Stimulated activated CD4-positive, alpha-beta T cell treated with anti-CD3 and anti-CD28 coated beads, Interleukin-12 subunit alpha, Interleukin-12 subunit beta, amount 100 ng/mL, for 48 hours (primary cell): ENCODE measurements at places on chromosomes 12 and 14.

GRCh38 chr14:70641548-70642302 lies at the start of gene TTC9:
TTC9 (plus strand) TSS chr14:70641916; CDS start chr14:70642130, 214 bp downstream.
- DNase-seq, result peak; percentile 26

- no peak for DNase-seq
Measured at GRCh38 chr14:50055461-50056228, 60.7 kb downstream of the VCPKMT start.

DNA sequence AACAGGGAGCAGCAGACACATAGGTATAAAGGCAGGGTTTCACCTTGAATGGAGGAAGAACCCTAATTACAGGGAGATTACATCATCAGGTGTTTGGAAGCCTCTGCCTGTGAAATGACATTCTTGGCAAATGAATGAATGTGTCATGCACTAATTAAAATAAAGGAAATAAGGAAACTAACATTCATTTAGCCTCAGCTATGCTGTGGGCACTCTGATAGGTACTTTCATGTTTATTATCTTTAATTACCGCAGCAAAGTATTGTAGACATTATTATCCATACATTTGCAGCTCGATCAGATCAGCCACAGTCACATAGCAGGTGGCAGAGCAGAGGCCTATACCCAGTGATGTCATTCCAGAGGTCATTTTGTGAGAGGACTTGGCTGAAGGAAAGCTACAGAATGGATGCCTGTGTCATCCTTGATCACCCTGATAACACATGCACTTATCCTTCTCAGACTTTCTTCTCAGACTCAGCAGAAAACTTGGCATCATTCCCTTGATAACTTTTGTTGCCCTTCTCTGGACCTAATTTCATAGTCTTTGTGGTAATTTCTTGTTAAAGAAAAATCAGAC lies 18.4 kb downstream of the ZNF664 start:
- DNase-seq, result no peak

- DNase-seq, result no peak
Measured at GRCh38 chr14:56555921-56556570, 23.6 kb upstream of the TMEM260 start.

DNA sequence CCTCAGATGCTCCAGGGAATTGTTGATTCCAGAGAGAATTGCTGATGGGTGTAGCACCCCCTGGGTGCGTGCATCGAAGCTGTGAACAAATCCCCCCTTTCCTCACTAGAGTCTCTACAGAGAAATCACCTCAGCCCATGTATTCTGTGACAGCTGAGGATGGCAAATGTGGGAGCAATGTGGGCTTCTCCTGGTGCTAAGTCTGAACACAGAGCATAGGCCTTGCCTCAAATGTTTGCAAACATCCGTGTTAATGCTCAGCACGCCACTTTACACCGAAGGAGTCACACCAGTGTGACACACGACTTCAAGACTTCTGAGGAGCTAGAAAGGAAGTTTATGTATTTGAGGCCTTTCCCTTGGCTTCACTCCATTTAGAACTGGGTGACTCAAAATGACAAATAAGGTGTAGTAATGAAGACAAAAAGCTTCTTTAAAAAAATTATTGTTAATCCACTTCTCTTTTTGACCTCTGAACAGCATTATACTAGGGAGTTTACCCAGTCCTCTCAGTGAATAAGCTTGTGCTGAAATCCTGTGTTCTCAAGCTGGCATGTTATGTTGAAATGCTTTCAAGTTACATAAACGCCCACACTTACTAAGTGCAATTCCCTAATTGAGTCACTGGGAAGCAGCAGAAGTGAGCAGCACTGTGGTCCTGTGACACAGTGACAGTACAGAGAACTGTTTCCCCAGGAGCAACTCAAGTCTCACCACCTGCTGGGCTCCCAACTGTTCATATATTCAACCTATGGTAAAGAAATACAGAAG lies 92.9 kb downstream of the FAR2 start:
- peak; percentile 11 for DNase-seq

GRCh38 chr12:22256605-22257004 lies 77.9 kb downstream of the ST8SIA1 start:
- DNase-seq, result no peak

DNA sequence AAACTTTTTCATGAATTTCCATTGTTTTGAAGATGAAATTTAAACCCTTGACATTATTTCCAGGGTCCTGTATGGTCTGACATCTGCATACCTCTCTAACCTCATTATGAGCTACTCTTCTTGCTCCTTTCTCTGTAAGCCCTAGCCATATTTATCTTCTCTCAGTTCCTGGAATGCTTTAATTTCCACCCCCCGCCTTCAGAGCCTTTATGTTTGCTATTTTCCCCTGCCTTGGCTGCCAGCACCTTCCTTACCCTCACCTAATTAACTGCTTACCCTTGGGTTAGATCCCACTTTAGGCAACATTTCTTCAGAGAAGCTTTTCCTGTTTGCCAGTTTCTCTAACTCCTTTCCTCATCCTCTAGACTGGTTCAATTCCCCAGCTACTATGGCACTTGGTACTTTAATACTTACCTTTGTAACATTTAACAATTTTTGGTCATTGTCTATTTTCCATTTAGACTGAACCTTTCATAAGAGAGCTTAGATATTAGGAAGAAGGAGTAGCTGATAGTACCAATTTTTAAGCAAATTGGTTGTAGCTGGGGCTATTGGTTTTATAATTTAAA lies 6.0 kb downstream of the STYX start:
- no peak for DNase-seq

DNA sequence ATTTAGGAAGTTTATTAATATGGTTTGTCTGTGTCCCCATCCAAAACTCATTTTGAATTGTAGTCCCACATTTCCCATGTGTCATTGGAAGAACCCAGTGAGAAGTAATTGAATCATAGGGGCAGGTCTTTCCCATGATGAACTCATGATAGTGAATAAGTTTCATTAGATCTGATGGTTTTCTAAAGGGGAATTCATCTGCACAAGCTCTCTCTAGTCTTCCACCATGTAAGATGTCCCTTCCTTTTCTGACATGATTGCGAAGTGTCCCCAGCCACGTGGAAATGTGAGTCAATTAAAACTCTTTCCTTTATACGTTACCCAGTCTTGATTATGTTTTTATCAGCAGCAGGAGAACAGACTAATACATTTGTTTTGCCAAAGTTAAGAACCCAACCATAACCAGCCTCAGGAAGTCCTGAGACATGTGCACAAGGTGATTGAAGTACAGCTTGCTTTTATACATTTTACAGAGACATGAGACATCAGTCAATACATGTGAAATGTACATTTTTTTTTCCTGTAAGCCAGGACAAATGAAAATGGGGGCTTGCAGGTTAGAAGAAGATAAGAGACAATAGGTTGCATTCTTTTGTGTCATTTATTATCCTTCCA lies 1136.7 kb downstream of the TMEM121 start:
- no peak for DNase-seq

- no peak for DNase-seq
Measured at GRCh38 chr12:52280319-52280795, 5.9 kb downstream of the KRT86 start.

GRCh38 chr14:61551384-61551783 lies 143.9 kb upstream of the HIF1A start:
- DNase-seq, result no peak

GRCh38 chr14:23055621-23056144 lies 1.6 kb downstream of the CDH24 start:
- DNase-seq, result no peak

DNA sequence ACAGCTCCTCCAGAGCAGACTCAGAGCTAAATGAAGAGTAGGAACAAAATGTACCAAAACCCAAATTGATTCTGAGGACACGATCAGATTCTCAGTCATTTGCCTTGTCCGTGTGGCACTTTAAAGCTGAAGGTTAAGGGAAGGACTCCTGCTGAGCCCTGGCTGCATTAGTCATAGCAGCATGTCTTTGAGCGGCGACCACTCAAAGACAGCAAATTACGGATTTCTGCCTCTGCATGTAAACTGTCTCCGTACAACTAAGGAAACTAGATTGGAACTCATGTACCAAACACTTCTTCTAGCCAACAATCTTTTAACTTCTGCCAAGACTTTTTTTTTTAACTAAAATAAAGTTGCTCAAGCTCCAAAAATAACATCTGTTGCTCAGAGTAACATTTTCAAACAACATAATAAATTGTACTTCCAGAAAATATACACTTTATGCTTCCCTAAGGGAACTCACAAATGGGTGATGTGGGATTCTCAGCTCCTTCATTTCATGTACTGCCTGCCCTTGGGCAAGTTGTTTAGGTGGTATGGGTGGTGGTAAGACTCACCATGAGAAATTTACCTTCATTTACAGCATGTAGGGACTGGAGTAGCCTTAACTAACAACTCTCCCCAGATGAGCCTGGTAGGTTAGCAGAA lies 56.1 kb downstream of the RERG start:
- no peak for DNase-seq

DNA sequence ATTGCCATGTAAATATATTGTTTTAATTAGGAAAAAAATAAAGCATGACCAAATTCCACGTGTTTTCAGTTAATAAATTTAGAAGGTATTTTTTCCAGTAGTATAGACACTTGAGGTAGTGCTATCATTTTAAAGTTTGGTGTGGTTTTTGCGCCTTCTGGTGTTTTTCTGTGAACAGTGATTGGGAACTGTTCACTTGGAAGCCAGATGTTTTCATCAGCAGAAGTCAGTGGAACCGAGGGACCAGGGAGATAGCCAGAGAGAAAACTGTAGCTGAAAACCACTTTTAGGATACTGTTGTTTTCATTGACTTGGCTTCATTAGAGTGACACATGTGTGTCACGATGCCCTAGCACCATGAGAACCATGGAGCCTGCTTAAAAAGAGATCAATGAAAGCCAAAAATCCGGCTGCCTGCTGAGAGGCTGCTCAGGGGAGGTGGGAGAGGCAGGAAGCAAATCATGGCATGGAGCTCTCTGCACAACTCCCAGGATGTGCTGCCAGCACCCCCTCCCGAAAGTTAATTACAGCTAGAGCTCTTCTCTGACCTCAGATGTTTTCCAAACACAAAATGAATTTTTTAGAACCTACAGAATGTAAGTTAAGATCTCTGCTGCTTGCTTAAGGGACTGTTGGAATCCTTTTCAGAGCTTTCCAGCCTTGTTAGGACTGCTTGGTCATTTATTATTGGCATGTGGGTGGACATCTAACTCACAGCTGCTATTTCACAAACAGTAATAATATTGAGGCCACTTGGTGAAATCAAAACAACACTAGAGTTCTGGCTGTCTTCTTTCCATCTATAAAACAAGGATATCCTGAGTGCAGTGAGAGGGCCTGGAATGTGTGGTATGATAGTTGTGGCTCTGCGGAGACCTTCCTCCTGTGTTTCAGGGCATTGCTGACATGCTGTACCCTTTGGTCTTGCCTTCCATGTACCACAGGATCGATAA lies 192.3 kb downstream of the ANO4 start:
- DNase-seq, result no peak

- no peak for DNase-seq
Measured at GRCh38 chr12:109448272-109448671, 28.8 kb downstream of the KCTD10 start.

- no peak for DNase-seq
Measured at GRCh38 chr12:101044512-101045059, 165.5 kb downstream of the SLC5A8 start.

DNA sequence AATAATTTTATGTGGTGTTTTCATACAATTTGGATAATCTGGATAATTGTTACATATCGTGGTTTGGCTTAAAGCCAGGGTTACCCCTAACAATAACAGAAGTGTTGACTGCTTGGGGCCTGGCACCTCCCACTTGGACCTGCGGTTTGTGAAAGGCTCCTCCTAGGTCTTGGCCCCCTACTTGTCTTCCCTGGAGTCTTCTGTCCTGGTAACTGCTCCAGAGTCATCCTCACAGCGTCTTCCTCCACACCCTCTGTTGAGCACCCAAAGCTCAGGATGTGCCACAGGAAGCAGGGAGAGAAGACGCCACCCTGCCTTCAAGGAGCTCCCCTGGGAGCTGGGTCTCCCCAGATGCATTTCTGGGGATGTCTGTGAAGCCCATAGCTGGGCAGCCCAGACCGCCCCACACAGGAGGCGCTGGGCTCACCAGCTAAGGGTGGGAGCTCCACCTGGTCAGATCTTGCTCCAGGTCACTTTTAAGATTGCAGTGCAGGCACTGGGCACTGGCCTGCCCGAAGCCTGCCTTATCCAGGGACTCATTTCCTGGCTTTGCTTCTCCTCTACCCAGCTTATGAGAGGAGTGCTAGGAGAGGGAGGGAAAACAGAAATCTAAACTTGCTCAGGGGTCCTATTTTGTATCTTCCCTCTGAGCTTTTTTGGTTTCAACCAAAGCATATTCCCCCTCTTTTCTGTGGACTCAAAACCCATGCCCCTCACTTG lies 98.2 kb downstream of the ZFP36L1 start:
- no peak for DNase-seq

DNA sequence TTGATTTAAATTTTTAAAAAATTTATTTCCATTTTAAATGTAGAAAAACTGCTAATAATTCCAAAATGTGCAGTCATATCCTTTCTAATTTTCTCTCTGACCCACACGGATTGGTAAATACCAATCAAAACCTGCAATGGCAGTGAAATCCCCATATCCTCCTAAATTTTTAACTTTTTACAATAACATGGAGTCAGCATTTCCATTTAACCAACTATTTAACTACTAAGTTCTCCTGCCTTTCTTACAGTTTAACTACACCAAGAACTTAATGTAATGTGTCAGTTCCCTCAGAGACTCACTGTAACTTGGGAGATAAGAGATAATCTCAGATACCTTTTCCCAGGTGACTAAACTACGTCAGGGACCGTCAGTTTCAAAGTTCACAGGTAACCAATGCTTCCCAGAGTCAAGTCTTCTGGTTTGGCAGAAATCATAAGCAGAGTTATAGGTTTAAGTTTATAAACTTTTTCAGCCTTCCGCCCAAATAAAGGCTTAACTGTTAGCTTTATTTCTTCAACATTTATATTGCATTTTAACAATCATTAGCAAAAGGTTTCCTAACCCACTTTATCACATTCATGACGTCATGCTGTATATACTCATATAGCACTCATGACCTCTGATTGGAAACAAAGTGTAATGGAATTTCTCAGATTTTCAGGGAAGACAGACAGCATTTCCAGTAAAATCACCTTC lies 7.6 kb downstream of the KRAS start:
- no peak for DNase-seq

DNA sequence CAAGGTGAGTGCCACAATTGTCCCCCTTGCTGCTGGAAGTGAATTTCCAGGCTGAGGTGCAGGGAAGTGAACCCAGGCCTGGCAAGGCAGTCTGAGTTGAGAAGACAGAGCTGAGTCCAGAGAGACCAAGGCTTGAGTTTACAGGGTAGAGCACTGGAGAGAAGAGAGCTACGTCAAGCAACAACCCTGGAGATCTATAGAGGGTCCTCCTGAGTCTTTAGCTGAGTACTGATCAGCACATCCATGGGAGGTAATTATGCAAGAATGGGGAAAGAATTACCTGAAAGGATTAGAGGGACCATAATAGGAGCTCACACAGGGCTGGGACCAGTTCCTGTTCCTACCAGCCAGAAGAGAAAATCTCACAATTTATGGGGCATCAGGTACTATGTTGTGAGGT lies 190.7 kb downstream of the NEDD1 start:
- DNase-seq, result no peak

- no peak for DNase-seq
Measured at GRCh38 chr12:58296863-58297262, 355.5 kb downstream of the ATP23 start.

DNA sequence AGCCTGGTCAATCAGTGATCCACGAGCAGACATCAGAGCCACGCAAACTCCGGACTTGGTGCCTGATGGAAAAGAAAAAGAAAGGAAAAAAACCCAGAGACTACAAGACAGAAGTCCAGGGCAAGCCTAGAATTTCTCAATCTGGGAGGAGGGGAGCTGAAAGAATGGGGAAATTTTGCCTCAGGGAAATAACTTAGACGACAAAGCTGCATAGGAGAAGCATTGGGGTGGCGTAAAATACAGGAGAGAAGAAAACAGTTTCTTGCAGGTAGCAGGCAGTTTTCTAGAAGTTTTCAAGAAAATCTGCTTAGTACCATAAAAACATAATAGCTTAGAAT lies 2.6 kb upstream of the SLC11A2 start:
- DNase-seq, result no peak
